ENCODE measurements at places on chromosomes 11 and 22. TPM values are rescaled to one million over a fixed set of nuclear protein-coding genes. Genes with fewer than 3 reads are reported as not detected.

GRCh38 chr22:47016631-47017030 is 254.2 kb downstream of the TBC1D22A start:
- no peak for DNase-seq

MUC5AC gene
- not detected for polyA plus RNA-seq

DNA sequence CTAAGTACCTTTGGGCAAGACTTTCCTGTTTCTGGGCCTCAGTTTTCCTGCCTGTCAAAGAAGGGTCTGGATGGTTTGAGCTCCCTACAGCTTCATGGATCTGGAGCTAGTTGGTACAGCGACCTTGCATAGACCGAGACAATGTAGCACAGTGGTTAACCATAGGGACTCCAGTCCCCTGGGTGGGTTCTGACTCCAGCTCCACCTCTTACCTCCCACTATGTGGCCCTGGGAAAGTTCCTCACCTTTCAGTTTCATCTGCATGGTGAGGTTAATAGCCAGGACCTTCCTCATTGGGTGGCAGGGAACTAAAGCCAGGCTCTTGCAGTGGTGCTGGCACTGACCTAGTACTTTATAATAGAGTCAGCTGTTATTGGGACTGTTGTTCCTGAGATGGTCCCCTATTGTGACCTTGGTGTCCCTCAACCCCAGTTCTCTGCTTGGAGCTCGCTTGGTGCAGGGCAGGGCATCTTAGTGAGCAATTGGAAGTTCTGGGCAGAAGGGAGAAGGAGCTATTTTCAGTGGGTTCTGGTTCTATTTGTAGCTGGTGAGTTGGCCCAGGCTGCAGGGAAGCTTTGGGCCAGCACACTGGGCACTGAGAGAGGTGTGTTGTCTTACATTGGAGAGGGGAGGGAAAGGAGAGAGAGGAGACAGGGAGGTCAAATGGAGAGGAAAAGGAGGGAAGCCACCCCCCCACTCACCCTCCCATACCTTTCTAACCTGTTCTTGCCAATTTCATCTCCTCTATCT is 10.7 kb upstream of the MTMR3 start:
- no peak for DNase-seq

GRCh38 chr22:27433585-27434190 is 367.9 kb downstream of the MN1 start:
- DNase-seq, result no peak

- no peak for DNase-seq
These were observed 8.2 kb upstream of the HSPA8 start for GRCh38 chr11:123069908-123070821.

GRCh38 chr22:24482575-24482974 is 12.6 kb upstream of the UPB1 start:
- peak; percentile 71 for DNase-seq

DNA sequence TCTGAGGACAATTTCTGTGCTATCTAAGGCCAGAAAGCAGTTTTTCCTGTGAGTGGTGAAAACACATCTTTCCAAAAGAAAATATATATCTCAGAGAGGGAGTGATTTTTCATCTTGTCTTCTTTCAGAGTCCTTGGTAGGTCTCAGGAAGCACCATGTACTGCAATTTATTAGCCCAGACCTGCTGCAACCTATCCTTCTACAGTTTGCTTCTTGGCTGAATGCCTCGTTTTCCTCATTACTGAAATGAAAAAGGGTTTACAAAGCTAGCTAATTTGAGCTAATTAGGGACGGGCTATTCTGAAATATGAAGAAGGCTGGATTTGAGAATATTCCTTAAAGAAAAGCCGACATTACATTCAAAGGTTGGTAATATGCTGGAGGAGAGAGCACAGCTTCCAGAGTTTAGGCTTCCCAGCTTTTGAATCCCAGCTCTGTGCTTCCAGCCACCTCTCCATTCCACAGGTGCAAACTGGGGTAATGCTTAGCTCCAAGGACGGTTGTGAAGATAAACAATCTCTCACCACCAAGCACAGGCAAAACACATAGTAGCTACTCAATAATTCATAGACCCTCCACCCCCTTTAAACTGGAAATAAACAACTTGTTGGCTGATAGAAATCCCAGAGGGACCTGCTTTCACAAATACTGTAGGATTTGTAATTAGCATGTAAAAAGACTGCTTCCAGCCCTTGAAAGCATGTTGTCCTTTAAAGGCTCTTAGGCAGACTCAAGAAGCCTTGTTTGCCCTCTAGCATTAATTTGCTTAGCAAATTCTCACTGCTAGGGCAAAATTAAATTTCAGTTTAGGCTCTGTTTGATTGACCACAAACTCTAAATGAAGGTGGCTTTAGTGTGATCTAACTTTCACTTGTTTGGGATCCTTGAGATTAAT is 24.5 kb upstream of the SESN3 start:
- no peak for DNase-seq

BUD13 gene
- polyA plus RNA-seq, result 18.5 TPM

Measured in muscle of arm (tissue), 14 donors.